CD4-positive, alpha-beta T cell treated with Interleukin-2 at 100 ng/mL for 4 hours (primary cell): ENCODE measurements at places on chromosomes 11 and 22.

GRCh38 chr11:2294926-2295290, 6.8 kb downstream of the C11orf21 start:
- no peak for DNase-seq

DNA sequence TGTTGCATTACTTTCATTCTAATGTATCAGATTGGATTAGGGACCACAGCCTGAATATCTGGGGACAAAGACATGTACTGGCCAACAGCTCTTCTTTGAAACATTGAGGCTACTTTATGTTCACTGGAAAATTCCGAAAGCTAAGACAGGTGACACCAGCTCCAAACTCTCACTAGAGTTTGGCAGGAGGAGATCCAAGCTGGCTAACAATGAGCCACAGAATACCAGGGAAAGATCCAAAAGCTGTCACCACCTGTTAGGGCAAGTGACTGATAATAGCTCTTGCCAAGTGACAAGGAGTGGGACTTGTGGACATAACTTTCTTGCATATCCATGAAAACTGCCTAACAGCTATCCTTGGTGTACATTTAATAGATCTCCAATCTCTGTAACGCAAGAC, 333.3 kb downstream of the TTC28 start:
- no peak for DNase-seq

DNA sequence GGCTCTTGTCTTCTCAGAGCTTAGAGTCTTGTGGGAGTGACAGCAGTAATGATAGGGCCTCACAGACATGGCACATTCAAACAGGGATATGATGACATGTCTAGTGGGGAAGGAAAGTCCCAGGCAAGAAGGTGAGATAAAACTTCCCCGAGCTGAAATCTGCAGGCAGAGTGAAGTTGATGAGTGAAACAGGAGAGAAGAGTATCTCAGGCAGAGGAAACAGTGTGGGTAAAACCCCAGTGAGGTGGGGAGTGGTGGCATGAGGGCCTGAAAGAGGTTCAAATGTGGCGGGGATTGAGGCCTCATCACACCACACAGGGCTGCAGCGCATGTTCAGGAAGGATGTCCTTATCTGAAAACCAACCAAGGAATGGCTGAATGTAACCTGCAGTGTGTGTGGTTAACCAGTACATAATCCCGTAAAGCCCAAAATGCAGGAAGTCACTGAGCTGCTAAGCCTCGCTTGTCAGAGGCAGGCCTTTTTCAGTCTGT, 153.8 kb upstream of the E2F8 start:
- DNase-seq, result no peak

DNA sequence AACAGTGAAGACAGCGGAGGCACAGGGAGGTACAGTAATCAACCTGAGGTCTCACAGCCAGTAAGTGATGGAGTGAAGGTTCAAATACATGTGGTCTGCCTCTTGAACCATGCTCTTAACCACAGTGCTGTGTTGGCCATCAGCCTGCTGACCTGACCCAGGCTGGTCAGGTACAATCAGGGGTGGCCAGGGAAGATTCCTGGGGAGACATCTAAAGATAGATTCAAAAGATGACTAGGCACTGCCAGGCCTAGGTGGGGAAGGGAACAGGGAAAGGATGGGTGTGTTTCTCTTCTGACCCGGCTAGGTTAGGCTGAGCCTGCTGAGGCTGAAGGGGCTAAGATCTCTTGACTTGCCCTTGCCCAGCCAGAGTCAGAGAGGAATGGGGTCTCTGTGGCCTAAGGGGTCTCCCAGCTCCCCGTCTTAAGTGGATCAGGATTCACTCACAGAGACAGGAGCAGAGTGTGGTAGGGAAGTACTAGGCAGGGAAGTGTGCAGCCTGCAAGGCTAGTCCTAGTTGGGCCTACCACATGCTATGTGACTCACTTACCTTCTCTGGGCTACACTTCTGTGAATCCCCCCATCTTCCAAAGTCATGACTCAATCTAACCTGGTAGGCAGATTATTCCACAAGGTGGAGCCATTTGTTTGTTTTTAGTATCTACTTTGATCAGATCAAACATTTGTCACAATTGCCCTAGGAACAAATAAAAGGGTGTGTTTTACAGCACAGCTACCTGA, 10.4 kb upstream of the SREBF2 start:
- peak; percentile 92 for DNase-seq
